Stimulated activated naive B cell treated with anti-CD40 and anti-IgM and Interleukin-4, amounts not matched to agents 10 μg/mL and 1 μg/mL and 100 μg/mL, for 72 hours (primary cell): ENCODE measurements at places on chromosomes 13 and 19.
A peak's percentile ranks its signal among the peaks of the same experiment; 100 is the strongest.

GRCh38 chr19:42441049-42441445, 1.7 kb downstream of the CXCL17 start:
- no peak for DNase-seq

GRCh38 chr19:56727677-56728076, 56.1 kb upstream of the ZNF835 start:
- DNase-seq: no peak

DNA sequence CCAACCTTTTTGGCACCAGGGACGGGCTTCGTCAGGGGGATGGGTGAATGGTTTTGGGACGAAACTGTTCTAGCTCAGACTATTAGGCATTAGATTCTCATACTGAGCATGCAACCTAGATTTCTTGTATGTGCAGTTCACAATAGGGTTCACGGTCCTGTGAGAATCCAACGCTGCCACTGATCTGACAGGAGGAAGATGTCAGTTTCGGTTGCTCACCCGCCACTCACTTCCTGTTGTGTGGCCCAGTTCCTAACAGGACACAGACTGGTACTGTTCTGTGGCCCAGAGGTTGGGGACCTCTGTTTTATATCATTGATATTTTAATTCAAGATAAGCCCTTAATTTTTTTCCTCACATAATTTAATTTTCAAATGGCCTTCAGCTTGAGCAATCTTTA, 26.7 kb upstream of the TDRD3 start:
- DNase-seq: no peak

DNA sequence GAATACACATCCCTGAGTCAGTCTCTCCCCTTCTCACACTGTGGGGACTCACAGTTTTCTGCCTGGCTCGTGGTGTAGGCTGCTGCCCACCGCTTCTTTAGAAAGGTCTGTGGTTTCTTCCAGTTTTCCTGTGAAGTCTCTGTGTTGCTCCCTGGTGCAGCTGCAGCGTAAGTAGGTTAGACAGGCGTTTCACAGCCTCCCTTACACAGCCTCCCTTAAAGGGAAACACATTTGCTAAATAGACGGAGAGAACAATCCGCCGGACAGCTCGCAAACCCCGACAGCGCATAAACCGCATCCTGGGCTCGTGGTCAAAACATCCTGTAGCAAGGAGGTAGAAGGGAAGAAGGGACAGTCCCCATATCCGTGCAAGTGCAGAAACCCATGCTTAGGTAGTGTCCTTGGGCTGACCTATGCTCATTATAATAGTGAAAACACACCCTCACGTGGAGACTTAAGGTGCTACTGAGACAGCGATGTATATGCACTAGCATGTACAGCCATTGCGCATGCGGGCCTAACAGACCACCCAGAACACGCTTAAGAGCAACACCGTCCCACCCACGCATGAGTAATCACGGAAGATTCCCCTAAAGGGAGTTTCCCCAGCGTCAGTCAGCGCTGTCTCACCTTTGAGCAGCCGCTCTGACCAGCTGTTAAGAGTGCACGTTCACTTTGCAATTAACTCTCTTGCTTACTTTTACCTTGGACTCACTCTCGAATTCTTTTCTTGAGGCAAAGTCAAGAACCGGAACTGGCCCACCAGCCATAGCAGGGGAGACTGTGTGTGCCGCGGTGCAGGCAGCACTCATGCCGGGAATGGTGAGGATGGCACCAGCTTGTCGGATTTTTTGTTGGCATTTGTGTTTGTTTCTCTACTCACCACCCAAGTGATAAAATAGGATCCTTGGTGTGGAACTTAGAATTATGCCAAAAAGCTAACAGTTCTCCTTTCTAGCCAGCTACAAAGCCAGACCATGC, 16.6 kb downstream of the SIGLEC8 start:
- DNase-seq: peak; percentile 94

DNA sequence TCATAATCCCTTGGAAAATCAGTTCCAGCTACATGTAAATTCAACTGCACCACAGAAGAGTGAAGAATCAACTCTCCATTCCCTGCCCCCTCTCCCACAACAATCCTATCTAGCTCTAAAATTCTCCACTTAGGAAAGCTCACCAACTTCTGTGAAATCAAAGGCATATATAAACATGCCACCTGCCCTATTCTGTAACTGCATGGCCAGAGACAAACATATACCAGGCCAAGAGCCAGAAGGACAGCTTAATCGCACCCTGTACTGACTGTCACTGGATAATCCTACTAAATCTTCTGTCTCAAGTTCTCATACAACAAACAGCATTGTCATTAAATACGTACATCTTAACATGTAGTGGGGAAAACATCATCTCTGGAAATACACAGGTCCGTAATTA, 58.2 kb upstream of the EEF1AKMT1 start:
- DNase-seq: no peak

DNA sequence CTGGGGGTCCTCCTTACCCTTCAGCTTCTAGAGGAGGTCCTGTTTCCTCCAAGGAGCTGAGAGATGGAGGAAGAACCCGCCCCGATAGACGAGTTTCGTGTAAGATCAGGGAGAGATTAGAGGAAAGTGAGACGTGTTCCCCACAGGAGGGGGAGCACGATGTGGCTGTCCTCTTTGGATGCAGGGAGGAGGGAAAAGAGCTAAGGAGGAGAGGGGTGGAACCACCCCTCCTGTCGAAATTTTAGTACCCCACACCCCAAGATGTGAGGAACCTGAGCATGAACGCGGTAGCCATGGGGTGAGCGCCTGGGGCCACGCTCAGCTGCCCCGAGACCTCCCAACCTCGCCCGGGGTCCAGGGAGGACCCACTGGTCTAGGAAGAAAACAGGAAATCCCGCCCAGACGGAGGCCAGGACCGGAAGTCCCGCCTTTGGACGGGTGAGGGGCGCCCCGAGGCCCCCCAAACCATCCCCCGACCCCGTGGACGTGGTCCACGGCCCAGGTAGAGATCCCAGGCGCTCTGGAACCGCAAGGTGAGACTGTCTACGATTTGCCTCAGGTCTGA, 1.2 kb downstream of the AKT1S1 start:
- DNase-seq: peak; percentile 49

DNA sequence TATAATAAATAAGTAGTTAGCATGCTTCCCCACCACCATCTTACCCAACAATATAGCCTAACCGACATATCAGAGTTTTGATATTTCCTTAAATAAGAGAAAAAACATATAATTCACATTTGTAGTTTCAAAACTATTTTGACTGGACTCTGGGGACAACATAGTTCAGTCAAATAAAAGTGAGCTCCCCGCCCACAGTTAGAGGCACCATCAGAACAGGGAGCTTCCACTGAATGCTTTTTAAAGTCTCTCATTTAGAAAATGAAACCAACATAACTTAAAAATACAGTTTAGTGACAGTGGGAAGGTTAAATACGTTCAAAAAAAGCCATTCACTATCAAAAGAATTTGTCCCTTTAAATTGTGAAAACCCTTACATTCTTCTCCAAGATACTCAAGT, 92.8 kb downstream of the EPSTI1 start:
- DNase-seq: no peak

GRCh38 chr19:7242601-7243258, 51.5 kb downstream of the INSR start:
- DNase-seq: no peak

DNA sequence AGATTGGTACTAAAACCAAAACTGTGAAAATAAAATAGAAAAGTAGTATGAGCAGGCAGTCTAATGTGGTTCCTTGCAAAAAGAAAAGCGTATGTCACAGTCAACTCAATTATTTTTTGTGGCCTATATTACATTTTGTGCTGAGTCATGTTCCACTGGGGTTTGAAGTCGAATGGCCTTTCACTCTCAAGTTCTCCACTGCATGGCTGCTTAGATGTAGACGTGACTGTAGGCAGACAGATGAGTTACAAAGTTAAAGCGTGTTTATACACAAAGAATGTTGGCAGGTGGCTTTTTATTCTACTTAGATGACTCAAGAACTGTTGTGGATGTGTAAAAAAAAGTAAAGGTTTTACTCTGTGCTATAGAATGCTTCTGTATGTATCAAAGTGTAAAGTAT, 133.9 kb downstream of the SLITRK6 start:
- no peak for DNase-seq

- DNase-seq: no peak
These were observed 354.9 kb downstream of the PCDH9 start for GRCh38 chr13:66875264-66875663.

GRCh38 chr19:2016041-2016807, 710 bp upstream of the BTBD2 start:
- DNase-seq: peak; percentile 52

- DNase-seq: no peak
These were observed 251.7 kb upstream of the HTR2A start for GRCh38 chr13:47148543-47148942.

DNA sequence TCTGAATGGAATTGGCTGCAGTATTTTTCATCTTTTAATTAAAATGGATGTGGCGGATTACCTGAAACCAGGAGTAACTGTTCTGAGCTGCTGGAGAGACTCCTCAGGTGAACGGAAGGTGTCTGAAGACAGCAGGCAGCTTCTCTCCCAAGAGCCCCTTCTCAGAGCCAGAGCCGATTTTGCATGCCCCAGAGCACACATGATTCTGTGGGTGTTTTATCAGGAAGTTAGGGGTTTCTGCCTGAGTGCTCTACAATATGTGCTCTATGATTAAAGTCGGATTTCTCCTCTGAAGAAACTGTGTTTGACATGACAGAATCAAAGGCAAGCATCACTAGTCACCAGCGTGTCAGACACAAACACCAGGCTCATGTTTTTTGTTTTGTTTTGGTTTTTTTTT, 60.7 kb upstream of the MCF2L start:
- DNase-seq: no peak

DNA sequence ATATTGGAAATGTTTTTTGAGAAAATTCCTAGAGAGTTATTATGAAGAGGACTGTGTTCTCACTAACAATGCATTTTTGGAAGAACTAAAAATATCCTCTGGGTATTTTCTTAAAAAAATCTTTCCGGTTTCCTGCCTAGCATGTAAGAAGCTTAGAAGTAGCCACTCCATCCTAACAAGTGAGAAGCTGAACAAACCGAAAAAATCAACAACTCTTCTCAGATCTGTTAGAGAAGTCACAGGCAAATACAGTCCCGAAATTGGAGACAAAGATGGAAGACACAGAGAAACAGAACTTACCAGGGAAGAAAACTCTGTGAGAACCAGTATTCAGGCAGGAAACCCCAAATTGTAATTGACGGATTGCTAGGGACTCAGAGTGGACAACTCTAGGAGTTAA, 173.0 kb downstream of the KLF12 start:
- no peak for DNase-seq

DNA sequence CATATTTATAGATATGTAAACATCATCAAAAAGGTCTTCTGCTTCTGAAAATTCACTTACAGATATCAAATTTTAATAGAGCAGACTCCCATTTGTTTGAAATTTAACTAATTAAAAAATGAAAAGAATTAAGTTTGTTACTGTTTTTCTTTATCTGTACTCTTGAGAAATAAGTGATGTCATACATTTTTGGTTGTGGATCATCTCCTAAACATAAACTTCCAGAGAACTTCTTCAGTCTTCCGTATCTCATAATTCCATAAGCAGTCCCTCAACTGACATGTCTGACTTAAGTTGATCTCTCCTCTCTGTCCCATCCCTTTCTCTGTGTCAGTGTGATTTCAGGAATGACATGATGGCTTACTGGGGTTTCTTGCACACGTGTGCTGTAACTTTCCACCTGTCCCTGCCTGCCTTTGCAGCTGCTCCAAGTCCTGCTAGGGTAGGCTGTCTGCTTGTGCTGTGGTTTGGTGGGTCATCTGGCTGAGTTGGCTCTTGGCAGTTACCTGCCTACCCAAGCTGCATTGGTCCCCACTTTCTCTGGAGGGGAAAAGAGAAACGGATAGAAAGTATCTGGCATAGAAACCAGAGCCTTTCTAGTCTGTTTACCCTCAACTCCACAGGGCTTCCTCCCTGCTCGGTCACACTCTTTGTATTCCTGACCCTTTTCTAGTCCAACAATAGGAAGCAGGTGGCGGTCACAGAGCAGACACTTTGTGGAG, 127.1 kb downstream of the GGACT start:
- DNase-seq: no peak

GRCh38 chr13:106109391-106109791, 426.1 kb downstream of the EFNB2 start:
- no peak for DNase-seq

DNA sequence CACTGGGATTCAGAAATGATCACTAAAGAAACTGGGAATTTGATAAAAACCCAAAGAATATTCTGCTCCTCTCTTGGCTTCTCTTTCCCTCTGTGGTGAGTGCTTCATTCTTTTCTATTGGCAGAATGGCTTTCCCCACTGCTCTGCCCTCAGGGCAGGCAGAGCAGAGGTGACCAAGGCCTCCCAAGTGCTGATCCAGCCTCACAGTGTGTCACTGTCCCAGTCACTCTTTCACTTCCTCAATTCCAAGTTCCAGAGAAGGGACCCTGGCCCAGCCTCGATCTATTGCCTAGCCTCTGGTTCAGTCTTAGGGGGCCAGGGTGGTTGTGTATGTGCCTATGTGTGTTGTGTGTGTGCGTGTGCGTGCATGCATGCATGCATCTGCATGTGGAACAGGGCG, 180.6 kb upstream of the TMTC4 start:
- DNase-seq: no peak

- DNase-seq: peak; percentile 91
These were observed at the start of gene ZNF43 for GRCh38 chr19:21835810-21836444. Gene ZNF43 (minus strand): TSS chr19:21836182. CDS start chr19:21836038, 144 bp downstream.

DNA sequence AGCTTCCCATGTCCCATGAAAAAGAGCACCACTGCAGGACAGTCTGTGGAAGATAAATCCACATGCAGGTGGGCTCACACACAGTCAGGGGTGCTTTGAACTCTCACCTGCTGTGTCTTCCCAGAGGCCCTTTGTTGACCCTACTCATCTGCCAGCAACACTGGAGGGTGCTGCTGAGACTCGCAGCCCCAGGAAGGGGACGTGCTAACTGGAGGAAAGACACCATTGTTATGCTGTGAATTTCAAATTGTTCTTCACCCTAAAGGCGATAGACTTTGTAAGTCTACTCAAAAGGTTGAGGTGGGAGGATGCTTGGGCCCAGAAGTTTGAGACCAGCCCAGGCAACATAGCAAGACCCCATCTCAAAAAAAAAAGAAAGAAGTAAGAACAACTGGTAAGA, 107.3 kb upstream of the SERP2 start:
- no peak for DNase-seq

DNA sequence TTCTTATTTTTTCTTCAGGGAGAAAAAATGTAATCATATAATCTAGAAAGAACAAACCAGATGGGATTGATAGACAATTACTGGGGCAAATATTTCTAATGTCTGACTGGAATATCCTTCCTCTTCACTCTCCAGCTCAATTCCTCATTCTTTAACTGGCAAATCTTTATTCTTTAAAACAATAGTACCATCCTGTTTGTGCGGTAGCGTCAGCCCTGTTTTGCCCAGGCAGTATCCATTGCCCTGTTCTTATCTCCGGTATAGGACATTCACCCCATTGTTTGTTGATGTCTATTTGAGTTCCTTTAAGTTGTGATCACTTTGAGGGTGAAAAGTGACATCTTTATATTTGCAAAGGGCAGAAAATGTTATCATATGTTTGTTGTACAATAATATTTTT, 185.4 kb downstream of the POSTN start:
- no peak for DNase-seq
